ENCODE measurements at places on chromosomes 13 and 19.
A peak's percentile ranks its signal among the peaks of the same experiment; 100 is the strongest.

GRCh38 chr13:45205124-45205523 is 4.3 kb upstream of the KCTD4 start:
- peak; percentile 64 for DNase-seq

DNA sequence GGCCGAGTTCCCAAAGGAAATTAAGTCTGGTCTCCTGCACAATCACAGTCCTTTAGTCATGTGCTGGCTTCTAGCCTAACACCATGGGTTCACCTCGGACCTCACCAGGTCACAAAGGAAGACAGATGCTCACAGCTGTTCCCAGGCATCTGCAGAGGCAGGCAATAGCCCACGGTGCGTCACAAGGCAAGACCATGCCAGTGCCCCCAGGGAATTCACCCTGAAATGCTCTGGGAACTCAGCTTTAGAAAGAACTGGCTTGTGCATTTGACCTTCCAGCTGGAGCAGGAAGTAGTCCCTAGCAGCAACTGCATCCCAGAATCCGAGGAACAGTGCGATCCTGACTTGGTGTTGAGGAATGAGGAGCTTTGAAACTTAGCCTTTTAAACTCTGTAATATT is 96.8 kb upstream of the WASF3 start:
- DNase-seq, result no peak

GRCh38 chr13:29889111-29889510 is 38.7 kb upstream of the UBL3 start:
- DNase-seq, result no peak

DNA sequence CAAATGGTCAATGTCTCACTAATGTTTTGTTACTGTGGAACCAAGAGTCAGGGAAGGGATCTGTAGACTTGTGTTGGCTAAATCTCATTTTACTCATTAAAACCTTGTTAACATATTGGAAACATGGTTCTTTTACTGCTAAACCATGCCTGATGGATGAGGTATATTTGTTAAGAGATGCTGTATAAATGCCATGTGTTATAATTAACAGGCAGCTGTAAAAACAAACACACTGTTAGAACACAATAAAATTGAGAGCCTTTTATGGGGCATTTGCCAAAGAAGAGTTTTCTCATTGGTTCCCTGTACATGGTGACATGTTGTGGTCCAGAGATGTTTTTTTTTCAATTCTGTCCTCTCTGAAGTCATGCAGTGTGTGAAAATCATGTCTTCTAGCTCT is 121.9 kb downstream of the ESD start:
- DNase-seq, result no peak

GRCh38 chr19:3466635-3467034 is 13.7 kb downstream of the SMIM24 start:
- no peak for DNase-seq

DNA sequence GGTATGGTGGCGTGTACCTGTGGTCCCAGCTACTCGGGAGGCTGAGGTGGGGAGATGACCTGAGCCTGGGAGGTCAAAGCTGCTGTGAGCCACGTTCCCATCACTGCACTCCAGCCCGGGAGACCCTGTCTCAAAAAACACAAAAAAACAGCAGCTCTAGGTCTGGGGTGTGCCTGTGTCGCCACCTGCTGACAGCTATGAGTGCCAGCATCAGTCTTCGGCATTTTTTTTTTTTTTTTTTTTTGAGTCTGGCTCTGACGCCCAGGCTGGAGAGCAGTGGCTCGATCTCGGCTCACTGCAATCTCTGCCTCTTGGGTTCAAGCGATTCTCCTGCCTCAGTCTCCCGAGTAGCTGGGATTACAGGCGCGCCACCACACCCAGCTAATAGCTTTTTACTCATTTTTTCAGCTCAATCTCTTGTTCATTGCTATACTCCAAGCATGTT is 10.1 kb downstream of the AP2S1 start:
- peak; percentile 91 for DNase-seq

DNA sequence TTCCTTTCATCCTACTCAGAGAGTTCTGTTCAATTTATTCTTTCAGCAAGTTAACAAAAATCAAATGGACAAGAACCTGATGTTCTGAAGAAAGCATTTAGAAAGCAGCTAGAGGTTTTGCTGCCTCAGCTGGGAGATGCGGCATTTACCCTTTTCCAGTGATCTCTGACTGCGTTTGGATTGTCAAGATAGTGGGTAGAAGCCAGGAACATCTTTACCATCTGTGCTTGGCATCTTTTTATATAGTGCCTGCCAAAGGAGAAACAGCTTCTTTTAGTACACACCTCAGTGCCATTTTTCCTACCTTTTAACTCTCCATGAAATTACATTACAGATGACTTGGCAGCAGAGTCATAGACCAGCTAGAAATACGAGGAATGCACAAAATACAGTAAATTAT is 680.8 kb downstream of the SLITRK1 start:
- DNase-seq, result no peak

- peak; percentile 91 for DNase-seq
Observed at GRCh38 chr19:29528350-29528945, 2.7 kb downstream of the VSTM2B start.

- no peak for DNase-seq
Observed at GRCh38 chr19:11196406-11197287, 698 bp downstream of the KANK2 start.

DNA sequence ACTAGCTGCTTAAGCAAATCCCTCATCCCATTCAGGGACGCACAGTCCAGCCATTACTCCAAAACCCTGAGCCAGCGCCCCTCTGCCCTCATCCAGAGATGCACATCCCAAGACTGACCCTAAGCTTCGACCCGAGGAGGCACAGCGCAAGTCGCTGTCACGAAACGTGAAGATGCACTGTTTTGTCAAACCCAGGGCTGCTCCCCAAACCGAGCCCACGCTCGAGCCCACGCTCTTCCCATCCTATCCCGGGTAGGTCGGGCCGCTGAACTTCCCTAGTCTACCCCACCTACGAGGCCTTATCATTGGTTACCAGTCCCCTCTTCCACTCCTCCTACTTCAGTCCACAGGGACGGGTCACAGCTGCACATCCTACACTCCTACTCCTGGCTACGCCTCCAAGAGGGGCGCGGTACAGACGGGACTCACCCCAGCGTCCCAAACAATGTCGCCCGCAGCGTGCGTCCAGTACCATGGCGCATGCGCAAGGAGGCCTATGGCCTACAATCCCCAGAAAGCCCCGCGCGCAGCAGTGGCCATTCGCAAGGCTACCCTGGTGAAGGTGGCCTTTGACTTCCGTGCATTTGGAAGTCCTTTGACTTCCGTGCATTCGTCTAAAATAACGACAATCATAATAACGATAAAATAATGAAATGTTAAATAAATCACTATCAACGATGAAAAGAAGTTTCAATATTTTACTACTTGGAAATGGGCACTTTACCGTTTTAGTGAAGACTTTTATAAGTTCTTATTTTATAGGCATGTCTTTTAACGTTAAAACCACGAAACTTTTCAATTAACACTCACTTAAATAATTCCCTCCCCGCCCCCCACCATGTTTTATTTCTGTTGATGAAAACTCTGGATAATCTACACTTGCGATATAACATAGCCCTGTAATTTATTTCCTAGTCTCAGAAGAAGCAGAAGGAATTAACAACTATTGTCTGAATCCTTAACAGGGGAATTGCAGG is at the start of gene ZNF285:
ZNF285 (minus strand) TSS at position 470 of the 977 bp plus-strand sequence. CDS start 4,395 bp downstream, outside the sequence.
- DNase-seq, result no peak

DNA sequence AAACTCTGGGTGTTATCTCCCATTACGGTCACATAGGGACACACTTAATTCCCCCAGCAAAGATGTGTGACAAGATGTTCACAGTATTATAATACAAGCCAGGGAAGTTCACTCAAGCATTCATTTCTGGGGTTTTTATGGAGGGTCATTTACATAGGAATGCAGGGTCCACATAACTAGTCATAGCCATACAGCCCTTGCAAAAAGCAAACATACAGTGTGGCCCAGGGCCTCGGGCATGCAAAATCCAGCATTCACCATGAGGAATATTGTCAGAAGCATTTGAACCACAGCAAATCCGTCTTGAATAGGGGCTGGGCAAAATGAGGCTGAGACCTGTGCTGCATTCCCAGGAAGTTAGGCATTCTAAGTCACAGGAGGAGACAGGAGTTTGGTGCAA is 13.0 kb upstream of the ZNF460 start:
- DNase-seq, result no peak

- no peak for DNase-seq
Observed at GRCh38 chr13:24724714-24725113, 39.3 kb upstream of the RNF17 start.

DNA sequence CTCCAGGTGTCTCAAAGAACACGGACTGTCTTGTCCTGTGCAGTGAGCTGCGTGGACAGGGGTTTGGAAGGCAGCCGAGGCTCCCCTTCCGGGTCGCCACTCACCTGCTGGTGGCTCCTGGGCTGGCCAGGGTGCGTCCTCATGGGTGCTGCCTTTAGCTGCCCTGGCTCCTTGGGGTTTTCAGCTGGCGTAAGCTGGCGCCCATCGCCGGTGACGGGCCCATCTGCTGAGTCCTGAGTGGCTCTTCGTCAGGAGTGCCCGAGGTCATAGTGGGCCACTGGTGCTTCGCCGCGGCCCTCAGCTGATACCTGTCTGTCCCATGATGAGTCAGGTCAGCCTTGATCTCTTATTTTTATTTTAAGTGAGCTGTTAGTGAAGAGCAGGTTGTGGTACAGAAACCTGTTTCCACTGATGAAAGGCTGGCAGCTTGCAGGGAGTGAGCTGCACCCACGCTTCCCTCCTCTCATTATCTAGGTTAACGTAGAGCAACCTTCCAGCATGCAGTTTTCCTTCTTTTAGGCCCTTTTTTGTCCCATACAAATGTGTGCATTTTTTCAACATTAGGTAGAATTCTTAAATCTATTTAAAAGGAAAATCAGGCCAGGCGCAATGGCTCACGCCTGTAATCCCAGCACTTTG is 18.4 kb downstream of the EPN1 start:
- DNase-seq, result no peak

GRCh38 chr13:106232681-106233080 is 302.8 kb downstream of the EFNB2 start:
- no peak for DNase-seq

DNA sequence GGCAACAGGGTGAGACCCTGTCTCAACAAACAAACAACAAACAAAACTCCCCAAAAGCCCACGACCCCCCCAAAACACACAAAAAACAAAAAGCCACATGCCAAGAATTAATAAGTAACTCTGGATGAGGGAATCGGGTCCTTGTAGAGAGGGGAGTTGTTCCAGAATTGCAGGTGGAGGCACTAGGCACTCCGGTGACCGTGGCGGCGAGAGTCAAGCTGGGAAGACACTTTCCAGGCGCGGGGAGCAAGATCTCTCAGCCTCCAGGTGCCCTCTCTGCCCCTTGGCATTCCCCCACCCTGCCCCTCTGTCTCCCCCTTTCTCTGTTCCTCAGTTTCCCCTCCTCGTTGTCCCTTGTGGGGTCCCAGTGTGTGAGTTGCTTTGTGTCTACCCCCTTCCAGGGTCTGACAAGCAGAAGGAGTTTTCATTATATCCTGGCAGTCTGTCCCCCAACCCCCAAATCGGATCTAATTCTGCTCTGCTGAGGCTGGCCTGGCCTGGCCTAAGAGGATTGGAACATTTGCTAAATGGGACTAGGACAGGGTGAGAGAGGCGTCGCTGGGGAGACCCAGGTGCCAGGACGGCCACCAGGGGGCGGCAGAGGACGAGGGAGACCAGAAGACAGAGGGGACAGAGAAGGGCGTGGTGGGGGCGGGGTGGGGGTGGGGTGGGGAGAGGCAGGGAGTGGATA is 8.3 kb upstream of the CRX start:
- DNase-seq, result peak; percentile 84

DNA sequence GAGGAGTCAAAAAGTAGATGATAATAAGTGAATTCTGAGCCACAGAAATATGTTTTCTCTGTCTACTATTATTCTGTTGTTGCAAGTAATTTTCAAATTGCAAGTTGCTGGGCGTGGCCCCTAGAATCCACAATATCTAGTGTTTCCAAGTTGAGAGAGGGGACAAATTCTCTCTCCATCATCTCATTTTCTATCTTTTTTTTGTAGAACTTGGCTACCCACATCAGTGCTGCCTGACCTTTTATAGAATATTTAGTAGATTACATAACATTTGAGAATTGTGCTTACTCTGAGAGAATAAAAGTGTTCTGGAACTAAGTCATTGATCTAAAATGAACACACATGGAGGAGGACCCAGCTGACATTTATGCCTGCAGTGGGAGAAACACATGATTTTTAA is 110.9 kb upstream of the CSNK1A1L start:
- DNase-seq, result no peak

- no peak for DNase-seq
Observed at GRCh38 chr13:74087357-74087756, 46.8 kb downstream of the KLF12 start.

GRCh38 chr13:77150651-77151050 is 123.7 kb upstream of the FBXL3 start:
- no peak for DNase-seq

DNA sequence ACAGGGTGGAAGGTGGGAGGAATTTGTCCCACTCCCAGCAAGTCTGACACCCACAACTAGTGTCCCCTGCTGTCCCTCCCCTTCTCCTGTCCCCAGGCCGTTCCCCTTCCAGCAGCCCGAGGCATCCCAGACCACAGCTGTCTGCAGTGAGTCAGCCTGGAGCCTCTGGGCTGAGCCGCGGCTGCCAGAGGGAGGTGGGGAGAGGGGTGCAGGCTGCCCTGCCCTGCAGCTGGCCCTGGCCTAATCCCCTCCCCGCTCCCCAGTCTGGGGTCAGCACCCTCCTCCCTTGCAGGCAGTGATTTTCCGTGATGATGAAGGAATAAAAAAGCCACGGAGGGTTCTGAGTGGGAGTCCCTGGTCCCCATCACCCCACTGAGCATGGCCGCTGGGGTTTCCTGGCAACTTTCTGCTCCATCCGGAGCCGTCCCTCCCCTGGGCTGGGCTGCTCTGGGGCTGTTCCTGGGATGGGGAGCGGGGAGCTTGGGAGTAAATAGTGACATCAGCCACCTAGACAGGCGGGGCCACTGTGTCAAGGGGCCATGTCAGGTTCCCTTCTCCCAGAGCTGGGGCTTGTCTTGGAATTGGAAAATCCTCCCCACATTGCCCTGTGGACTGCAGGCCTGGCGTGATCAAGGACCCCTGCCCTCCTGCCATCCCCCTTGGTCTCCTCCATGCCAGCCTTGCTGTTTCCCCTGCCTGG is 16.8 kb downstream of the SPC24 start:
- DNase-seq, result peak; percentile 55

GRCh38 chr13:106570299-106570852 is 2.4 kb upstream of the ARGLU1 start:
- no peak for DNase-seq

DNA sequence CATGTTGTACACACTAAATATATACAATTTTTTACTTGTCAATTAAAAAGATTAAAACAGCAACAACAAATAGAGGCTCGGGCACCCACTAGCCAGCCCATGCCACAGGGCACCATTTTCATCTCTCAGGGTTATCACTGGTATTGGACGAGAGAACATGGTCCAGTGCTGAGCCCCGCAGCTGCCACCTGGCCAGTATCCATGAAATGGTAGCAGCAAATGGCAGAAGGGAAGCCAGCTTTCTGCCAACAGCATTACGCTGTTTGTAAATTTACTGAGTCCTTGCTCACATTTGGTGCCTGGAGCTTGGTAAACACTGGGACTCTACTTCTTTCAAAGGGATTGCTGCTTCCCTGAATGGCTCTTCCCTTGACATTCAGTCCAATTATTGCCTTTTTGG is 87.9 kb upstream of the WASF3 start:
- no peak for DNase-seq
